Activated naive CD8-positive, alpha-beta T cell treated with anti-CD3 and anti-CD28 coated beads for 36 hours (primary cell): ENCODE measurements at places on chromosomes 11 and 22. TPM values are rescaled to one million over a fixed set of nuclear protein-coding genes. Genes with fewer than 3 reads are reported as not detected.

RIMBP3B gene
- 0.19 TPM for total RNA-seq

CST6 gene
- total RNA-seq, result not detected

SBF2 gene
- total RNA-seq, result 6.0 TPM

CASTOR1 gene
- 2.8 TPM for total RNA-seq

RASL10A gene
- not detected for total RNA-seq

FAM118A gene
- total RNA-seq, result 26.4 TPM

PTPRCAP gene
- total RNA-seq, result 110 TPM

PRG2 gene
- total RNA-seq, result 2.1 TPM

DNA sequence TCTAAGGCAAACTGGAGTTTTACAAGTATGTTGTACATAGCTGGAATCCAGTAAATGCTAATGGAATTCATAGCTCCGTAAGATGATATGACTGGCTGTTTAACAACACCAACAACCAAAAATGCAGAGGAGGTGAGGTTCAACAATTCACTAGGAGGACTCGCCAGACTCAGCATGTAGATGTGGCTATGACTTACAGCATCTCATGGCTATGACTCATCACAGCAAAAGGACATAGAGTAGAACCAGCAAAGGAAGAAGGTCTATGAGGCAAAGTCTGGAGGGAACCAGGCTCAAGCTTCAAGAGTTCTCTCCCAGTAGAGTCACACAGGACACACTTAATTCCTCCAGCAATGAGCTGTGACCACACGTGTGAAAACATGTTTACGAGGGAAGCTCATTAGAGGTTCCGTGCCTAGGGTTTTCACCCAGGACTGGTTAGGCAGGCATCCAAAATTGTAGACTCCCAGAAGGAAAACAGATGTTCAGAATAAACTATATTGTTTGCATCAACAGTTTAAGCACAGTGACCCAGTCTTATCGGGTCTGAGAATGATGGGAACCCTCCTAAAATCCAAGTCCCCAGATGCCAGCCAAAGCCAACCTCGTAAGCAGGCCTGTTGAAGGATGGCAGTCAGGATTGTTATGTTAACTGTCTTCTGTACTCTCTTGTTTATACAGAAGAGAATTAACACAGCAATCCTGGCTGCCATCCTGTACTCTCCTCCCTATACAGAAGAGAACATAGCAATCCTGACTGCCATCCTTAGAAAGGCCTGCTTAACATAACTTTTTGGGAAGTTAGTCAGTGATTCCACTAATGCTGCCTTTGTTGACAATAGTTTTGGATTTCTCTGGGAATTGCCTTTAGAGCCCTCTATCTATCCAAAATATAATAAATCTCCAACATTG, 116.6 kb downstream of the LARGE1 start:
- no peak for DNase-seq

DNA sequence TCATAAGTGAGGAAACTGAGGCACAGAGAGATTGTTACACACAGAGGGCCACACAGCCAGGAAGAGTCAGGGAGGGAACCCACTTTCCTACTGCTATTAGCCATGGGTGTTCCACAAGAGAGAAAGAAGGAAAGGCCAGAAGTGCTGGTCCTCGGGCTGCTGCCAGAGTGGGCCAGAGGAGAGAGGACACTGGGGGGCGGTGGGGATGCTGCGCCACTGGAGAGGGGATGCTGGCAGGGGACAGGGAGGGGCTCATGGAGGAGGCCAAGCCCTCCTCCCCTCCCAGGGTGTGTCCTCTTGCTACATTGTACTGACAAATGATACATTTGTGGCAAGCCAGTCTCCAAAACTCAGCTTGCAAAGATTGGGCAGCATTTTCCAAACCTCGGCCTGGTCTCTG, 9.9 kb downstream of the IL10RA start:
- no peak for DNase-seq

- DNase-seq, result no peak
Measured at GRCh38 chr22:33014621-33015020, 43.6 kb downstream of the SYN3 start.

DNA sequence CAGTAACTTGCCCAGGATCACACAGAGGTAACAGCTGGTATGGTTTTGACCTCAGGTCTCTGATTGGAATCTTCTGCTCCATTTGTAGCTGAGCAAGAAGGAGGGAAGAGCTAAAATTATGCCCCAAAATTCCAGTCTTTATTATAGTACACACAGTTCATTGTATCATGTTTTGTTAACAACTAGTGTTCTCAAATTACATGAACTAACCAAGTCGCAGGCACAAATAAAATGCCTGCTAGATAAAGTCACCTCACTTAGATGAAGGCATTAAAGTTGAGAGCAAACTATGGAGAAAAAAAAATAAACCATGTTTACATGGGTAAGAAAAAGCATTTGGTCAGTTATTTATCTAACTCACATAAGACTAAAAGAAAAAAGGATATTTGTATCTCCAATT, 58.8 kb downstream of the PDGFD start:
- DNase-seq, result no peak

- peak; percentile 93 for DNase-seq
Measured at GRCh38 chr11:65422633-65423515, at the start of gene NEAT1. Gene NEAT1, plus strand, starts transcription at chr11:65422798.

GRCh38 chr11:70557742-70558485, 159.6 kb downstream of the CTTN start:
- DNase-seq, result no peak

GRCh38 chr11:36376888-36377758, 81.0 kb downstream of the PRR5L start:
- peak; percentile 58 for DNase-seq

DNA sequence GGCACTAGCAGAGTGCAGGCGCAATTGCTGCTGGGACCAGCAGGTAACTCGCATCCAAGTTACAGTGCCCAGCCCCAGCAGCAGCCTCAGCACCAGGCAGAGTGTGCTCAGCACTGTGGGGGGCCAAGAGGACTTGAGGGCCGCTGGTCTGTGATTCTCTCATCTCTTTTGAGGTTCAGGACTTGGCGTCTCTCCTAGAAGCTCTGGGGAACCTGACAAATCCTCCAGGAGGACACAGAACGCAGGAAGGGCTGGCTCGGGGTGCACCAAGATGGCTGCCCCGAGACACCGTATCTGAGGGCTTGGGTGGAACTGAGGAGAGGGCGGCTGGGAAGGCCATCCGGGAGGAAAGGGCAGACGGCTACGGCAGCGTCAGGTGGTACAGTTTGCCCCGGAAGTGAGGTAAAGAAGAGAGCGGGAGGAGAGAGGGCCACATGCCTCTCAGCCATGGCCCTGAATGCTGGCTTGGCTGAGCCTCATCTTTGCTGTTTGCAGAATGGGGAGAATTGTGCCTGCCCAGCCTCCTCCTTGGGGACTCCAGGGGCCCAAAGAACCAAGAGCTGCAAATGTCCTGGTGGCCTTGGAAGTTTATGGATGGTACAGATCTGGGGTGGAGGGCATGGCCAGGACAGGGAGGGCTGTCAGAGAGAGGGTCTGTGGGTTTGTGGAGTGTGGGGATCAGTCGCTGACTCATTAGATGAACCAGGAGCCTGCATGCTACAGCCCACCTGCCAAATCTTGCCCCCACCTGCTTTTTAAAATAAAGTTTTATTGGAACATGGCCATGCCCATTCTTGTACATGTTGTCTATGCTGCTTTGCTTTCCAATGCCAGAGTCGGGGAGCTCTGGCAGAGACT, 78.0 kb downstream of the MYEOV start:
- no peak for DNase-seq

DNA sequence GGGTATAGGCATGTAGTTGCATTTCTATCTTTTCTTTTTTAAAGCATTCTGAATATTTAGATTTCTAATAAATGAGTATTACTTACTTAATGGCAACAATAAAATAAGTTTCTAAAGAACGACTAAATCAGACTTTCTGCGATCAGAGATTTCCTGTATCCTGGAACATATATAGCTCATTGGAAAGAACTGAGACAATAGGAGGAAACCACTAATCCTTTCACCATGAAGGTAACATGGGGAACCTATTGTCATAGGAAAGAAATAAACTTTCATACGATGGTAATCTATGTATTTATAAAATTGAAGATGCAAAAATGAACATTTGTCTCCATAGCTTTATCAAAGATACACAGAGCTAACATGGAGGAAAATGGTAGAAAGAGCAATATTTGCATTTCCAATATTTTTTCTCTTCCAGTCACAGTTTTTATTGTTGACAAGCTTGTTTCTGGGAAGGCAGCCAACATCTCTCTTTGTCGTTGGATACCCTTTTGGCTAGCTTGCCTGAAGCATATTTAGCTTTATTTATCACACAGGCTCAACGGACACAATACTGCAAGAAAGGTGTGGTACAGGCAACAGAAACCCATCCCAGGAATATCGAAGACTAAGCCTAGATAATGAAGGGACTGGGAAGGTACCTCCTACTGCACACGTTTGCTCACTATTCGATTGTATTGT, 293.3 kb upstream of the MPPED2 start:
- DNase-seq, result no peak

GRCh38 chr22:33332538-33332937, 274.4 kb upstream of the SYN3 start:
- DNase-seq, result no peak

DNA sequence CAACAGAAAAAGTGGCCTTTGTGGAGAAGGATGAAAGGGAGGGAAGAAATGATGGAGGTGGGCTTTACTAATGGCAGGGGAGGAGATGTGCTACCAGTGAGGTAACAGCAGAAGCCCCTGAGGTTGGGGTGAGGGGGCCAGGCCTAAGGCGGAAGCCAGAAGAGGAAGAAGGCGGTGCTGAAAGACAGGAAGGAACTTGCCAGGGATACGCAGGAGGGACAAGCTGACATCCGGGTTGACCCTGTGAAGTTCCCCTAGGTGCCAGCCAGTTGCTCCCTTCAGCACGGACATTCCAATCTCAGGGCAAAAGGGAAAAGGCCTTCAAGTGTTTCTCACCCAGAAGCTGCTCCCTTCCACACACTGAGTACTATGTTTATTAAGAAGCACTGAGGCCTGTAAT, 2.3 kb upstream of the TIRAP start:
- DNase-seq, result no peak

DNA sequence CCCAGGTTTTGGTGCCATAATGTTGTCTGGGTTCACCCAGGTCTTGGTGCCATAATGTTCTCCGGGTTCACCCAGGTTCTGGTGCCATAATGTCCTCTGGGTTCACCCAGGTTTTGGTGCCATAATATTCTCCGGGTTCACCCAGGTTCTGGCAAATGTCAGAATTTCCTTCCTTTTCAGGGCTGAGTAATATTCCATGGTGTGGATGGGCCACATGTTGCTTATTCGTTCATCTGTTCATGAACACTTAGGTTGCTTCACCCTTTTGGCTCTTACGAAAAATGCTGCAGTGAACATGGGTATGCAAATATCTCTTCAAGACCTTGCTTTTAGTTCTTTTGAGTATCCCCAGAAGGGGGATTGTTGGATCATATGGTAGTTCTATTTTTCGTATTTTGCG, 15.1 kb upstream of the GRAMD4 start:
- no peak for DNase-seq

DNA sequence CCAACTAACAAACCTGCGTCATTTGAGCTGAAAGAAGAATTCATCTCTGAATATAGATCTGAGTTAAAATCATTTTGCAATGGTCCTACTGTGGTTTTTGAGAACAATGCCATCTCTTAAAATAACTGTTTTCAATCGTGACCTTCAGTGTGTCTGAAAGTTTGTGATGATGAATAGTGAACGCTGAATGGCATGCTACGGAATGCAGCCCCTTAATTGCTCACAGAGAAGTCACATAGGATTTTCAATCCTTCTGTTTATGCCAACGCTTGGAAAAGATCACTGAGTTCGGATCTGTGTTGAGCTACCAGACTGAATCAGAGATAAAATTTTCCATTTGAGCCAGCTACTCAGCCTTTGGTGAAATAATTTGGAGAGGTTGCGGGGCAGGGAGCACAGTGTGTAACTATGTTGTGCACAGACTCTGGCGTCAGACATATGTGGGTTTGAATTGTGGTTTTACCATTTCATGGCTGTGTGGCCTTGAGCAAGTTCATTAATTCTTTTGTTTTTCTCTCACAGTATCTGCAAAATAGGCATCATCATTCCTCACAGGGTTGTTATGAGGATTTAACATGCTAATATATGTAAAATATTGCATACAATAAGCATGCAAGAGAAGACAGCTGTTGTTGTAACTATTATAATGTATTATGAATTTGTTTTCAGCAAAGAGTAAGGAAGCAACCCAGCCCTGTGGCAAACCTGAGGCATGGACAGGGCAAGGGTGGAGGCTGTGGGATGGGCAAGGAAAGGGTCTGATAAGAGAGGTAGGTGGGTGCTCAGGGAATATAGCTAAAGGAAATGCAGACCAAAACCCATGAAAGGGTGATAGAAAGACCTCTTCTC, 679.9 kb downstream of the KCNA4 start:
- DNase-seq, result no peak

DNA sequence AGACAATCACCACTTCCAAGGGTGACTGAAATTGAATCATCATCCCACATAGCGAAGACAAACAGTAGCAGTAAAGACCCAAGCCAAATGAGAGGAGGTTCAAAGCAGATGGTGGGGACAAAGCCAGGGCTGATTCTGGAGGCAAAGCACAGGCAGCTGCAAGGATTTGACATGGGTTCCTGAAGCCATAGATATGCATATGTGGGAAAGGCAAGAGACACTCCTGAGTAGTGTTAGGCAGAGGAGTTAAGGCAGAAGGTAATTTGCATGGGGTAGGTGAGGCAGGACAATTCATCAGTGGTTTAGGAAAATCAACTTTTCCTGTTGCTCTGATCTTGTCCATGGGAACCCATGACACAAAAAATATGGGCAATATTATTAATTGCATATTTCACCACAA, 462.8 kb downstream of the FAM181B start:
- no peak for DNase-seq

DNA sequence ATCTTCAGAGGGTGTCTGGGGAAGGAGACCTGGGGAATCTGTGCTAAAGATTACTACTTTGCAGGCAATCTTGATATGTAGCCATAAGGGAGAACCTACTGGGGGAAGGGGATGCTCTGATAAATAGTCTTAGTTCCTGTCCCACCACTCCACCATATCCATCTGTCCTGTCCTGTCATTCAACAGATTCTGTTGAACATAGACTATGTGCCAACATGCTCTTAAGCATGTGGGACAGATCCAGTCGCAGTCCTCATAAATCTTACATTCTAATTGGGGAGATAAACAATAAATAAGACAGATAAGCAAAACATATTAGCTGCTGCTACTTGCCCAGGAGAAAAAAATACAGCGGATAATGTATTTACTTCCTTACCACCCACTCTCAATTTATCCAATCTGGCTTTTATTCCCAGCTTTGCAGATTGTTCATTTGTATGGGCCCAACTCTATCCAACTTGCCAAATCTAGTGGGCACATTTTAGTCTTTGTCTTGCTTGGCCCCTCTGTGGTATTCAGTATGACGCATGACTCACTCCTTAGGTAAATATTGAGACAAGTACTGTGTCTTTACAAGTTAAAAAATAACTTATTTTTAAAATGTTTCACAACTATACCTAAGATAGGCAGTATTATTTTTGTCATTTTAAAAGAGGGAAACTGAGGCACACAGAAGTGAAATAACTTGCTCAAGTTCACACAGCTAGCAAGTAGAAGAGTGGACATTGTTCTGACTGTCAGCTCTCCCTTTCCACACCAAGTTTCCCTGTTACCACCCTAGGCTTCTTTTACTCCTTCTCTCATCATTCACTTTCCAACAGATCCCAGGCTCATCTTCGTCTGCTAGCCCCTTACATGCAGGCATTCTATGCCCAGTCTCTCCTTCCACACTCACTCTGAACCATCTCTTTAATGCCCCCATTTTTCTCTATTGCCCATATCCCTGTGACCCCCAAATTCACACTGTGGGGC, 133.6 kb upstream of the SESN3 start:
- DNase-seq, result no peak

GRCh38 chr11:122359081-122359571, 243.1 kb upstream of the BLID start:
- no peak for DNase-seq
